NCI-H1048 (cell line): ENCODE measurements at places on chromosomes 1 and 21.

DNA sequence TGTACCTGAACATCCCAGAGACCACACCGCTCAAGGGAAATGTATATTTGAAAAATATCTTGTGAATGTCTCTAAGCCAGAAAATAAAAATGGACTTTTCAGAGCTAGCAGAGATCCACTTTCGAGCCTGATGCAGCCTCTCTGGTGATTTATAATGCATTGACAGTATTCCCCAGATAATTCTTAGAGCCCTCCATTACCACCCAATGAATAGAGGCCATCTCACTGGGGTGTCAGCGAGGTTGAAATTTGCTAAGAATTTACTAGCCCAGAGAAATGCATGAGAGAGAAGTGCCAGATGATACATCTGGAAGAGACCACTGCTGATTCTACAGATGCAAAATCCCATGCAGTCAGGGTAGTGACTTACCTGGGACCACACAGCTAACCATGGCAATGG is 25.5 kb upstream of the NTPCR start:
- DNase-seq, result no peak

DNA sequence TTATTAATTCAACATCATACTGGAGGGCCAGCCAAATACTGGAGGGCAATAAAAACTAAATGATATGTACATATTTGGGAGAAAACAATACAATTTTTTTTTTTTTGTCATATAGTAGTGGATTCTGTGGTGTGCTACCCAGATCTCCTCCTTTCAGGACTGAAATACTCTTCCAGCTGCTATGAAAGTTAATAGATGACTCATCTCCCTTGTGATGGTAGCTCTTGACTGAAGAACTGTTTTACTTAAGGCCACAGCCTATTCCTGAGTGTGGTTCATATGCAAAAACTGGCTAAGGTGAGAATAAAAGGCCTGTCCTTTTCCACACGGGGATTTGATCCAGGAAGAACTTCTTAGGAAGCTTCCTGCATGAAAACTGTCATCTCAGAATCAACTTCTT is 307.9 kb downstream of the HLX start:
- DNase-seq, result no peak

GRCh38 chr1:160522136-160522535 is 919 bp downstream of the SLAMF6 start:
- no peak for DNase-seq

- DNase-seq, result no peak
Measured at GRCh38 chr1:79817031-79817560, 810.6 kb upstream of the ADGRL4 start.

DNA sequence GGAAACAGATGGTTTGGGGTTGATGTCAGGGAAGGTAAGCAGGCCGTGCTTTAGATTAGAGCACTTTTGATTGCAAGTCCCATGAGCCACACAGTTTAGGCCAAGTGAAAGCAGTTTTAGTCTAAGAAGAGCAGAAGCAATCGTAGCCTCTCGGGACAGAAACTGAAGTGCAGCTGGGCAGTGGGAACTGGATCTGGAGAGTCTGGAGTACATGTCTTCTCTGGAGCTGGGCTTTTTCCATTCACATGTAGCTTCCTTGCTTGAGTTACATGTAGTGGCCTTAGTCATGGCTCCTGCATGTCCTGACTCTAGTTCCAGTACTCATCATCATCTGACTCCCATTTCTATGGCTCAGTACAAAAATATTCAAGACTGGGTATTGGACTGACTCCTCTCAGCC is 16.7 kb downstream of the CAMTA1 start:
- no peak for DNase-seq

- DNase-seq, result no peak
Measured at GRCh38 chr1:52707927-52708655, 9.9 kb upstream of the COA7 start.

DNA sequence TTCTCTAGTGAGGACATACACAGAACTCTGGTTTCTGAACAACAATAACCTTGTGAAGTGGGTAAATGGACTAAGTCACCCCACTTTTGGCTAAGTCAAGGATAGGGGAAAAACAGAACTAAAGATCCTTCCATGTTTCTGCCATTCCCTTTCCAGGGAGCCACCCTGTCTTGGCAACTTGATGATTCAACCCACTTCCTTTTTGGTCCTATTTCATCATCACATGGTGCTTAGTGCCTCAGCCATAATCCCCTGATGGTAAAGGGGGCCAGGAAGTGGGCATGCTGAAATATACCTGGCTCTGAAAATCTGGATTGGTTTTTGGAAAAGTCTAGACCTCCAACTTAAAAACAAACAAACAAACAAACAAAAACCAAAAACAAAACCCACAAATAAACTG is 206.4 kb upstream of the FOXD3 start:
- no peak for DNase-seq

DNA sequence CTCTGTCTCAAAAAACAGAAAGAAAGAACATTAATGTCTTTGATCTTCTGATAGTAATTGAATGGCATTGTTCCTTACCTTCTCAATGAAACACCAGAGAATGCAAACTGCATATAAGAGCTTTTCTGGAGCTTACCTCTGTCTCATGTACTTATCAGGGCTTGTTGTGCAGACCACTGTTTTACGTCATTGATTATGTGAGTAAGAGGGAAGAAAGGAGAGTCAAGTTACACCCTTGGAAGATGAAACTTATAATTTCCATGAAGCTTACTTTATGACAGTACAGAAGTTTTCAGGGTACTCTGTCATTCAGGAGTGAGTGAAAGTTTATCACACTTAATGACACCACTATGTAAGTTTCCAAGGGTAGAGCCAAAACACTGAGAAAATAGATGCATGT is 49.0 kb upstream of the MAB21L3 start:
- DNase-seq, result no peak

GRCh38 chr1:64325856-64326255 is 122.4 kb downstream of the UBE2U start:
- DNase-seq, result no peak

DNA sequence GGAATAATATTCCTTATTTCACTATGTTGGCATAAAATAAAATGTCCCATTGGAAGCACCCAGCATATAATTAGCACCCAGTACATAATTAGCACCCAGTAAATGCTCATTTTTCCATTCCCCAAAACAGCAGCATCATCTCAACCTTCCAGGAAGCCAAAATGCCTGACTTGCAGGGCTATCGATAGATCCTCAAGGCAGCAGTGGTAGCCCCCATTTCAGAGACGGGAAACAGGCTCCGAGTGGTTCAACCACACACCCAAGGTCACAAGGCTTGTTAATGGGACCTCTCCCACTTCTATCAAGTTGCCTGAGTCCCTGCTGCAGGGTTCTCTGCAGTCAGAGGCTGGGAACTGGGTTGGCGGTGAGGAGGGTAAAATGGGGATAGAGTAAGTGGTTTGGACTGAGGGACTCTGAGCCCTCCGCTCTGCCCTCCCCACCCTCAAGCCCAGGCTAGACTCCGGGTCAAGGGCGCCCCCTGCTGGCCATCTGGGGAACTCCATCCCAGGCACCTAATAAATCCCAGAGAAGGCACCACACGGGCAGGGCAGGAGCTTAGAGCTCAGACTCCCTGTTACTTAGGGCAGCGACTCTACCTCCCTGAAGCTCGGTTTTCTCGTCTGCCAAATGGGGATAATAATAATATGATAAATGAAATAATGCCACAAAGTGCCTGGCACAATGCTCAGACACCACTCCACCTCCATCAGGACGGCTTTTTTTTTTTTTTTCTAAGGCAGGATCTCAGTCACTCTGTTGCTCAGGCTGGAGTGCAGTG is 21.9 kb upstream of the LAPTM5 start:
- peak; percentile 51 for DNase-seq

DNA sequence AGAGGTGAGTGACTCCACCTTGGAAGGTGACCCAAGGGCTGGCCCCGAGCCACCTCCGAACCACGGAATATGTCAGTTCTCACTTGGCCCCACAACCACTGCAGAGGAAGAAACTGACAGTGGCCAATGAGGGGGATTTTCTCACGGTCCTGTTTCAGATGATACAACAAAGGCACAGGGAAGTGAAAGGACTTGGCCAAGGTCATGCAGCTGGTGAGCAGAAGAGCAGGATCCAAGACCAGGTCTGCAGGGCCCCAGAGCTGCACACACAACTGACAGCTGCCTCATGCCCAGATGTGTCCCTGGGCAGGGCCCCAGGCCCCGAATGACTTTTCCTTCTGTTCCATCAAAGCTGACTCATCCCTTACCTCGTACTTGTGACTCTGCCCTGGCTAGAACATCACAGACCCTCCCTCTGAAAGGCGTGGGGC is 25.8 kb upstream of the EVA1B start:
- no peak for DNase-seq

- no peak for DNase-seq
Measured at GRCh38 chr1:83769594-83770318, 229.2 kb downstream of the TTLL7 start.

DNA sequence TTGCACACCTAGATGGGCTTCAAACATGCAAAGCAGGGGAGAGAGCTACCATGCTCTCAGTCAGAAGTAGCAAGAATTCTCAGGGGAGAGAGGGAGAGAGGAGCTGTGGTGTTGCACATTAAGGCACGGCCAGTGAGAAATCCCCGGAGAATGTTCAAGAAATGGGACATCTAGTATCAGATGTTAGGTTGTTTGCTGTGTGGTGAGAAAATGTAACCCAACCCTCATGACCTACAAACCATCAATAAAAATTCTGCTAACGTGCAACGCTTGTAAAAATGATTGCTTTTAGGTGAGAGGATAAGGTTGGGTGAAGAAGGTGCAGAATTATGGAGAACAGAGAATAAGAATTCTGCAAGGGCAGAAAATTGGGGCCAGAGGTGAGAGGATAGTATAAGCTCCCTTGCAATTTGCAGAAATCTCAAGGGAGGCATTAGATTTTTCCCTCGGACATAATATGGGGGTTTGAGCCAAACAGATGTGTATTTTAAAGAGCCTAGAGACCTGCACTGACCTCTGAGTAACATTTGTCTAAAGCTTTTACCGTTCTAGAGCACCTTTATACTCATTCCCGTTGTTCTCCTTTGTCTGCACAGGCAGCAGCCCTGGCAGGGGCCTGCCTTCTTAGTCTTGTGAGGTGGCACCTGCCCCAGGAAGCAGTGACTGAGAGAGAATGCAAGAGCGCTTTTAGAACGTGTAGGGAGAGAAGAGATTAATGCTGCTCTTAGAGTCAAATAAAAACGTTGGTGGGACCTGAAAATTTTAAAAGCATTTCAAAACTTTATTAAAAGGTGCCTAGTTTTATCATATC is 25.4 kb upstream of the KIAA0040 start:
- DNase-seq, result no peak

GRCh38 chr21:44574457-44575306 is 1.2 kb downstream of the KRTAP10-4 start:
- no peak for DNase-seq

GRCh38 chr21:45203983-45204382 is 83.7 kb downstream of the POFUT2 start:
- DNase-seq, result no peak

DNA sequence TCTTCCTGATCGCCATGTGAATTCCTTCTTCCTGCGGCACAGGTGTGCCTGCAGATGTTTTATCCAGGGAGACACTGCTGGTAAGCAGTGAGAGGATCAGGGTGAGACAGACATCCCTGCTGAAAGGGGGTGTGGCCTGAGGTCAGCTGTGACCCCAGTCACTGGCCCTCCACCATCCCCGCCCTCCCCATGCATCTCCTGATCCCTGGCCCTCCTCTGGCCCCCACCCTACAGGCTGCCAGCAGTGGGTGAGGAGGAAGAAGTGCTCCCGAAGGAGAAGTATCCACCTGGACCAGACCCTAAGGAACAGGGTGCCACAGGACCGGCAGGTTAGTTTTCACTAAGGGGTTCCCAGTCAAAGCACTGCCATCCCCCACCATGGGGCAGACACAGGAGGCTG is 85.3 kb downstream of the GLIS1 start:
- no peak for DNase-seq

DNA sequence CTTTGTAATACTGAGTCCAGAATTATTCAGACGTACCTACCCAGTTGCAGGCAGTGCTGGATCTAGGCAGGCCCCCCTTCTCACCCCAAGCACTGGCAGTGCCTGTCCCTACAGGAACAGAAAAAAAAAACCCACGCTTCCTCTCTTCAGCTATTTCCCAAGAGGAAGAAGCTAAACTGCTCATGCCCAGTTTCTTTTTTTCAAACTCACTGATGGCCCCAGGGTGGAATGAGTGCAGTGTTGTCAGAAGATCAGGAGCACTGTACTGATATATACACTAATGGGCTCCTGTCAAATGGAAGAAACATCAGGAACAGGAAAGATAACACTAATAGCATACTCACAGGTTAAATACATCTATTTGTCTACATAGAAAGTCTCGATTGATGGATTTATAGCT is 28.2 kb upstream of the DOCK7 start:
- DNase-seq, result no peak

- no peak for DNase-seq
Measured at GRCh38 chr1:38047603-38048141, 1.1 kb upstream of the POU3F1 start.

GRCh38 chr1:70719154-70719553 is 308.1 kb downstream of the CTH start:
- DNase-seq, result no peak

- no peak for DNase-seq
Measured at GRCh38 chr1:17588048-17588871, 48.8 kb downstream of the ARHGEF10L start.
